ENCODE measurements at places on chromosomes 12 and 14.

DNA sequence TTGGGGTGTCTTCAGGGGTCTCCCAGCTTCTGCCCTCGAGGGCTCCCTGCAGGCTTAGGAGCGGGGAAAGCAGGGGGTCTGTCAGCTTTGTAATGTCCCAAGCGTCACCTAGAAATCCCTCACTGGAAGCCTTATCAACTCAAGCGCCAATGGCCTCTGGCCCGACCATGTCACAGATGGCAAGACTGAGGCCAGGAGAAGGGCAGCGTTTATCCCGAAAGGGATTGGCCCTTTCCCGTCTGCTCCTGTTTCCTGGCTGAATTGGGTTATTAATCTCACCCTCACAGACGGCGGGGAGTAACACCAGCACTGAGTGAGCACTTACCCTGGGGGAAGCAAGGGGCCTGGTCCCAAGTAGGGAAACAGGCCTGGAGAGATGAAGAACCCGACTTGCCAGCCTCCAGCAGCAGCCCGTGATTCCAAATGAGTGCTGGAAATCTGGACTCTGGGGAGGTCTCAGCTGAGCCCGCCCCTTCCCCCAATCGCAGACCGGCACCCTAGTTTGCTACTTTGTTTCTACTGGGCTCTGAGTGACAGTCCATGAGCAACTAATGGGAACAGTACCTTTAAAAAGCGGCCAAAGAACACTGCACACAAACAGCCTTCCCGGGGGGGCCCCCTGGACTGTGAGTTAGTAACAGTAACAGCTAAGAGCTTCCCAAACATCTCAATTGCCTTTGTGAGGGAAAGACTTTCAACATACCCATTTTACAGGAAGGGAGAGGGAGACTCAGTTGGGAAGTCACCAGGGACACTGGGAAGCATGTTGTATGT is 2.1 kb upstream of the NCOR2 start:
- peak; percentile 29 for DNase-seq

DNA sequence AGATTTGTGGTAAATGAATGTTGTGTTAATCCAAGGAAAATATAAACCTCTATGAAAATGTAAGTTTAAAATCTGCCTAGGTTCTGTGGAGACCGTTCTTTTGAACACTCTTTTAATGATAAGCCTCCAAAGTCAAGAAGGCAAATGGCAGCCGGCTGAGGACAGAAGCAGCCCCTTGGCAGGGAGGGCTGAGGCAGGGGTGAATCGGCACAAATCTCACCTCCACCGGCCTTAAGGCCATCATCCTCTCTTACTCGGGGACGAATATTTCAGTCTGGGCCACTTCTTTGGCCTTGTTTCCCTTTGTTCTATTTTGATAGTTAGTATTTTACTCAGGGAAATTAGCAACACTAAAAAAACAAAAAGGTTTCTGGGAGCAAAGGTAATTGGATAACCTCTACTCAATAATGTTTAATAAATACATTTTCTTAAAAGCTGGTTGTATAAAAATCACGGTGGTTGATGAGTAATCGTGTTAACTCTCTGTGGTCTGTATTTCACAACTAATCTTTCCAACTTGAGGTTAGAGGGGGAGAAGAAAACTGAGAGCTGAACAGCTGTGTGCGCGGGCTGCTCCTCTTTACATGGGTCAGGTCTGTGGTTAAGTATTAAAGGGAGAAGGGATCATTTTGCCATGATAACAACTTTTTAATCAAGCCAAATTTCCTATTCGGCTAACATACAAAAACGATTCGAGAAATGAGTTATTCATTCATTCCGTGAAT is 18.6 kb downstream of the LGMN start:
- peak; percentile 90 for DNase-seq

DNA sequence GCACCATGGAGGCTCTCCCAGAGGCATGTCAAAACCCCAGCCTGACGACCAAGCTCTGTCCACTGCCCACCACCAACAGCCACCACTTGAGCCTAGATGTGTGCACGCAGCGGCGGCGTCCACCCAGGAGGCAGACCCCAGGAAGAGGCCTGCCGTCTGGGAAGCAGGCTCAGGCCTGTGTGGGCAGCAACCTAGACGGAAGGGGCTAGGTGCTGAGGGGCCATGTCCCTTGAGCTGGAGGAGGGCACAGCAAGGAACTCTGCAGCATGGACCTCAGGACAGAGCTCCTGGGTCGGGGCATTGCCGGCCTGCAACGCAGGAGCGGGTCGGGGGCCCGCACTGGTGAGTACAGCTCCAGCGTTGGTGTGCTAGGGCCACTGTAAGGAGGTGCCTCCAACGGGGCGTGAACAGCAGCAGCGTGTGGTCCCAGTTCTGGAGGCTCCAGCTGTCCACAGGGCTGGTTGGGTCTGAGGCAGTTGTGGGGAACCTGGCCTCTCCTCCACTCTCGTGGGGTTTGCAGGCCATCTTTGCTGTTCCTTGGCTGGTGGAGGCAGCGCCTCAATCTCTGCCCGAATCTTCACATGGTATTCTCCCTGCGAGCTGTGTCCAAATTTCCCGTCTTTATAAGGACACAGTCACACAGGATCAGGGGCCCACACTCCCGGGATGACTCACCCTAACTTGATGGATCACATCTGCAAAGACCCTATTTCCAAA is 20.5 kb downstream of the ZBTB42 start:
- DNase-seq: no peak

- peak; percentile 48 for DNase-seq
These were observed 201.2 kb downstream of the DAD1 start for GRCh38 chr14:22387776-22388241.

- DNase-seq: no peak
These were observed 312.0 kb downstream of the KCNC2 start for GRCh38 chr12:74897425-74898211.

- DNase-seq: no peak
These were observed 84.5 kb downstream of the MDGA2 start for GRCh38 chr14:47590767-47591495.
